Activated CD4-positive, alpha-beta T cell treated with anti-CD3 and anti-CD28 coated beads for 1 hour (primary cell): ENCODE measurements at places on chromosomes 2 and 18.
A peak's percentile ranks its signal among the peaks of the same experiment; 100 is the strongest.

DNA sequence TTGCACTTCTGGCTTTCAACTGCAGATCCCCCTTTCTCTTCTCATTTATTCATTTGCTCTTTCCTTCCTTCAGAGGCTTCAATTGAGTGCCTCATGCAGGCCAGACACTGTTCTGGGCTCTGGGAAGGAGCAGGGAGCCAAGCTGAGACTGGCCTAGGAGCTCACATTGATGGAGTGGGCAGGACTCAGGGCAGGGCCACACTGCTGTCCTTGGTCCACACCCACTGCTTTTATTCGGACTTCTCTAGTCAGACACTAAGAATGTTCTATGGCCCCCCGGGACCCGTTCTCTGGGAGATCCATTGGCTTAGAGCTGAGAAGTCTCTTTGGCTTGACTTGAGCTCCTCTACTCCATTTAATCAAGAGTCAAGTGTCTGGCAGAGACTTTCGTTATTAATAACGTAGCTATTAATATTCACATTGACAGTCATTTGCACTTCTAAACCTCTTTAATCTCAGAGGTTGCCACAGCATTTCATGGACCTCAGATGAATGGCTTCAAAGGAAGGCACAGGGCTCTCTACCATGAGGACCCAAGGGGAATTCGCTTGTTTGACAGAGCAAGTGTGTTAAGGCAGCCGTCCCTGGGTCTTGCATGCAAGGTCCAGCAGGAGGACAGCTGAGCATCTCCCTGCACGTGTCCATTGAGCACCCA lies 20.1 kb downstream of the SH3RF3 start:
- DNase-seq = no peak

GRCh38 chr2:65098741-65099140 lies 31.2 kb downstream of the RAB1A start:
- DNase-seq = no peak

DNA sequence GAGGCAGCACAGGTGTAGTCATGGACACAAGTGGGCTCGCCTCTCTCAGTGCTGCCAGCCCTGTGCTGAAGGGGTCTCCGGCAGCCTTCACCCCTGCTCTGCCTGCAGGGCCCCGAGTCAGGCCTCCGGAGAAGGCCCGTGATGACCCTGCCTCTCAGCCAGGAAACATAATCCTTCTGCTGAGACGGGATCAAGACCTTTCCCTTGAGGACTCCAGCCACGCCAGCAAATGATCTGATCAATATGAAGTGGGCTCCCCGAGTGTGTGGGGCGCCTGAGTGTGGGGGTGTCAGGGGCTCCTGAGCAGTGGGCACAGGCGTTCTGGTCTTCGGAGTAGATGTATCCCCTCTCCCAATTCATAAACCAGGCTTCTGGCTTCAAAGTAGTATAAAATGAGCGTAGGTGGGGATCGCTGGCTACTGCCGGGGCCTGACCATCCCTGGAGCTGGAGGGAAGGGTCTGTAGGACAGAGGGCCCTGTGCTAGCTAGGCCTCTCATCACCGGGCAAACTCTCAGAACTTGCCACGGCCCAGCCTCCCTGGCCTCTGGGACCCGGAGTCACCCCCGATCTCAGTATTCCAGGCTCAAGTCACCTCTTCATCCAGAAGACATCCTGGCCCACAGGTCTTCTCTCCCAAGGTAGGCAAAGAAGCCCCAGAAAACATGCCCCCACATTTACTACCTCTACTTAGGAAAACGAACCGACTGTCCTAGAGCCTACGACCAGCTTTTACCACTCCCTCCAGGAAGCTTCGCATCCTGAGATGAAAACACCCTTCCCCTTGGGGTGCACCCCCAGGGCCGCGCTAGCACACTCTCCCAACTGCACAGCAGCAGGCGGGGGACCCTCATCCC lies 33.6 kb downstream of the CRACDL start:
- DNase-seq = no peak

DNA sequence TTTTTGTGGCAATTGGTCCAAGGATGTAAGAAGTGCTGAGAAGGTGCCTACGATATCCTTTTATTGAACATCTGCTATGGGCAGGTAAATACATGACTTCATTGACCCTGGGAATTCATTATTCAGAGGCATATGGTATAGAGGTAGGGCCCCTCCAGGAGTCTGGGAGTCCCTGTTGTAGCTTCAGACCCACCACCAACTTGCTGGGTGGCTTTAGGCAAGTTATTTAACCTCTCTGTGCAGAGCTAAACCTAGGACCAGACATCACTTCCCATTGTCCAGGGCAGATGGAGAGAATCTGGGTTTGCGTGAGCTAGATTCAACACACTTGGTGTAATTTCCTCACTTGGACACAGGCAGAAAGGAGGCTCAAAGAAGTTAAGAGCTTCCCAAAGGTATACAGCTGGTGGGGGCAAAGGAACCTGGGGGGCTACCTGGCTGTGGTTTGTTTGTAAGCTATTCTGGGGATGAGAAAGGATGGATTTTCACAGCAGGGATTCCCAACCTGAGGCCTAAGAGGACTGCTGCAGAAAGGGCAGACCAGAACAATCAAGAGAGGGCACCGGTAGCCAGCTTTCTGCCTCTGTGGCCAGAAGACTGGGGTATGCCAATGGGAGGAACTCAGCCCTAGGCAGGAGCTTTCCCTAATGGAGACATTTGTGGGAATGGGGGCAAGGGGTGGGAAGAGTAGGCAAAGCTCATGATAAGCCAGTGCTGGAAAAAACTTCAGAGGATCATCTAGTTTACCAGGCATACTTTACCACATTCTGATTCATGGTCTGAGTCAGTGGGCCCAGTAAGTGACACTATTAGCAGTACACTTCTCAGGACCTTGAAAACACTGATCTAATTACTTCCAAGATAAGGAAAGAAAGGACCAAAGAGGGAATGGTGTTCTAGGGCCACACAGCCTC lies 102.7 kb upstream of the SMAD2 start:
- DNase-seq = no peak

- DNase-seq = no peak
Observed at GRCh38 chr2:164014068-164014731, 278.4 kb upstream of the FIGN start.

- no peak for DNase-seq
Observed at GRCh38 chr2:98545591-98545990, 62.7 kb downstream of the COA5 start.

GRCh38 chr2:46717344-46718121 lies 198.1 kb downstream of the MCFD2 start:
- DNase-seq = no peak

GRCh38 chr18:32549248-32550110 lies 78.8 kb upstream of the GAREM1 start:
- peak; percentile 15 for DNase-seq

DNA sequence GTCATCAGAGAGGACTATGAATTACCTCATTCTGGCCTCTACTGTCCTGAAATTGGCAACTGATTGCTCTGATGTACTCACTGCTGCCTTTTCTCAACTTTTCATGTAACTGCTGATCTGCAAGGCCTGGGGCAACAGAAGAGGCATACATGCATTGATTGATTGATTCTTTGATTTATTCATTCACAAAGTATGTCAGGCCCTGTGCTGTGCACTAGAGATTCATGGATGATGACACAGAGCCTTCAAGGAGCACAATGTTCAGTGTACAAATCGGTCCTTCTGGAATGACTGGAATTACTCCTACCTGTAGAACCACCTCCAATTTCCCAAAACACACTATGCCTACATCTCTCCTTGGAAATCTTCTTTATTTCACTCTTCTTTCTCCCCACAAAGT lies 111.3 kb downstream of the LRATD1 start:
- no peak for DNase-seq

DNA sequence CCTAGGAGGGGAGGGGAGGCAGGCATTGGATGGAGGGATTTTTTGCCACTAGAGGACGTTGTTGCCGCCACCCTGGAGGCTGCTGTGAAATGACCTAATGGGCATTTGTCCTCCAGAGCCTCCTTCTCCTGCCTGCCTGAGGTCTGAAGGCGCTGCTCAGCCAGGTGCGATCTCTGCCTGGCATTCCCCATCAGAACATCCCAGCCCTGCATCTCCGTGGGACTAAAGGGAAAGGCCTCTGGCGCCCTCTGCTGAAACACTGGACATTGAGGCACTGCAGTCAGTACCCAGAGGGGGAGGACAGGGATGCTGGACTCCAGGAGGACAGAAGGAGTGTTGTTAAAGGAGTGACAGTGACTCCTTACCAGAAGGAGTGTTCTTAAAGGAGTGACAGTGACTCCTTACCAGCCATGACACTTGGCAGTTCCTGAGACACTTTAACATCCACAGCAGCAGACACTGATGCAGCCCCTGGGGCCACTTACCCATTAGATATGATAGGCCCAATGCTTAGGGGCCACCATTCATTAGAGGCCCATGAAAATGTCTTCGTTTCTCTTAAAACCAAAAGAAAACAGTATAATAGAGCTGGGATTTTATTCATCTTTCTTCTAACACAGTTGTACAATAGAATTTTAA lies 17.0 kb downstream of the THNSL2 start:
- DNase-seq = no peak
